Left ventricle myocardium inferior (tissue), 1 donor: ENCODE measurements at places on chromosomes 5 and 9.

DNA sequence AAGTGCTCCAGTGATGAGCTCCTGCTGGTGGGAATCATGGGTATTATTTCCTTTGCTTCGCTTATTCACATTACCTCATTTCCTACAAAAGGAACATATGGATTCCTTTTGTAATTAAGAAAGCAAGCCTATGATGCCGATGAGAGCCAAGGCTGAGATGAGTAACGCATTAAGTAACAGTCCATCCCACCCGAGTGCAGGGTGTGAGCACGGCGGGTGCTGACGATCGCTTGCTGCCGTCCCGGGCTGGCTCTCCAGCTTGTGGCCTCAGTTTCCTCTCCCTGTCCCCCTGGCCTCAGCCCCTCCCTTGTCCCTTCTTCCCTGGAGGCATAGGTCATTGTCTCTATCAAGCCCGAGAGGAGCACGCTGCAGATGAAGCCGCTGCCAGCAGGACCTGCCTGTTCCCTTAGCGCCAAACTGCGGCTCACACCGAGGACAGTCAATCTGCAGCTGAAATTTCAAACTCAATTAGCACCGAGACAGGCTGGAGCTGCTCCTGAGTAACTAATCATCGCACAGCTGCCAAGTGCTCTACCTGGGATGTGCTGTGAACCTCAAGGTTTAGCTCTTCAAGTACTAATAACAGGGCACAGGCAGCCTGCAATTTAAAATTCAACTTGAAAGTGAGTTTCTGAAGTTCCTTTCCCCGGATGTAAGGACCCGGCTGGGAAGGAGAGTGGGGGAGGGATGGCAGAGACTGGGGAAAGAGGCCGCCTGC is 115.2 kb upstream of the RAPGEF1 start:
- no peak for DNase-seq

DNA sequence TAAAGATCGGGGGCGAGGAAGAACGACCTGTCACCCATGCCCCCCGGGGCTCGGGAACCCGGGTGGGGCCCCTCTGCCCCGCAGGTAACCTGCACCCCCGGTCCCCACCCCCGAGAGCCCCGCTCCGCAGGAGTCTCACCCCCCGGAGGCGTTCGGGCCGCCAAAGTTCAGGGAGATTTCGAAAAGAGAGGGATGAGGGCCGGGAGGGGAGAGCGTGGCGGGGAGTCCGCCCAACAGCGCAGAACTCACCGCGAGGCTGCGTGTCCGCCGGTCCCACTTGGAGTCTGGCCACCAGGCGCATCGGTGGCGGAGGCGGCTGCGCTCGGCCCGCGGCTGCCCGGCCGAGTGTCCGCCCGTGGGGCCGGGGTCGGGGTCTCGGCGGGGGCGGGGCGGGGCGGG is at the start of gene PHF19:
PHF19 (minus strand) TSS at position 347 of the 399 bp plus-strand sequence. CDS start 2,447 bp downstream, outside the sequence.
- DNase-seq, result peak; percentile 36

- DNase-seq, result no peak
Observed at GRCh38 chr5:74030371-74030770, 404.4 kb downstream of the ARHGEF28 start.

DNA sequence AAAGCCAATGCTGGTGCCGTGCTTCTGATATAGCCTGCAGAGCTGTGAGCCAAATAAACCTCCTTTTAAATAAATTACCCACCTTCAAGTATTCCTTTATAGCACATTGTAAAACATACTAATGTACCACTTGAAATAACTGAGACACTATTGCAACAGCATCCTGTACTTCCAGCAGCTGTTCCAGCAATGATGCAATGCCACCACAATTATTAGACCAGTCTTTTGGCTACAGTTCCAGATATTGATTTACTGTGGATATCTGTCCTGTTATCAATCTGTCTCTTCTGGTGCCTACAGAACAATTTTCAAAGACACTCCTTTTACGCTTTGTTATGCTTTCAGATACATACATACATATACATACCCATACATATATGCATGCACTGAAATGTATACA is 567.9 kb downstream of the TAF11L14 start:
- DNase-seq, result no peak

DNA sequence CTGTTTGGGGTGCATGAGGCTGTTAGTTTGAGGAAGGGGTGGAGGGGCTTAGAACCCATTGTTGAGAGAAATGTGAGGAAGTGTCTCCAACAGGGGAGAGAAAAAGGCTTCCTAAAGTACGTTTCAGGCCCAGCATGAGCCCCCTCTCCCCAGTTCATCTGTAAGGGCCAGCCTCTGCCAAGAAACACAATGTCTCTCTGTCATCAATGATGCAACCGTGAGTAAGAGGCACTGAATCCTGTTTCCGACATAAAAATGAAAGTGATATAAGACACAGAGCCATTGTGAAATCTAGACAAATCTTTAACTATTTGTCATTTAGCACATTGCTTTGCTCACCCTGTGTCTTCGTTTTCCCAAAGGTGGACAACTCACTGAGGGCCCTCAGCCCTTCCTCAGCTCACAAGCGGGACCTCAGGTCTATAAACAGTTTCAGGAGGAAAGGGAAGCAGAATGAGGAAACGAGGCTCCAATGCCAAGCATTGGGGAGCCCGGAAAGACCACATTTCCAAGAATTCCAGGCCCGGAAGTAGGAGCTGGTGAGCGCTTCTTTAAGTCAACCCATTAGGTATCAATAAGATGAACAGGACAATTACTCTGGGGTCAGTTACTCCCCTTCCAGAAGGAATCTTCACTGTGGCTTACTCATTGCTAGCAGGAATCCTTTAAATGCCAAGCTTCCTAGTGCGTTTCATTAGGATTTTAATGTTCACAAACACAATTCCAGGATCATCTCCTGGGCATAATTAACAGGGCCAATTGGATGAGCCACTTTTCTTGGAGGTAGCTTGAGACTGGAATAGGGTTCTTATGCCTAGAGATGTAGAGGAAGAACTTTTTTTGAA is 59.0 kb upstream of the KLF4 start:
- no peak for DNase-seq
